HEK293T (cell line): ENCODE measurements at places on chromosomes 2 and 18.

- DNase-seq: no peak
Observed at GRCh38 chr2:66306483-66306882, 128.4 kb upstream of the MEIS1 start.

GRCh38 chr2:164752956-164753355 is 88.7 kb downstream of the COBLL1 start:
- DNase-seq: no peak

- no peak for DNase-seq
Observed at GRCh38 chr2:174591740-174592139, 5.9 kb downstream of the WIPF1 start.

DNA sequence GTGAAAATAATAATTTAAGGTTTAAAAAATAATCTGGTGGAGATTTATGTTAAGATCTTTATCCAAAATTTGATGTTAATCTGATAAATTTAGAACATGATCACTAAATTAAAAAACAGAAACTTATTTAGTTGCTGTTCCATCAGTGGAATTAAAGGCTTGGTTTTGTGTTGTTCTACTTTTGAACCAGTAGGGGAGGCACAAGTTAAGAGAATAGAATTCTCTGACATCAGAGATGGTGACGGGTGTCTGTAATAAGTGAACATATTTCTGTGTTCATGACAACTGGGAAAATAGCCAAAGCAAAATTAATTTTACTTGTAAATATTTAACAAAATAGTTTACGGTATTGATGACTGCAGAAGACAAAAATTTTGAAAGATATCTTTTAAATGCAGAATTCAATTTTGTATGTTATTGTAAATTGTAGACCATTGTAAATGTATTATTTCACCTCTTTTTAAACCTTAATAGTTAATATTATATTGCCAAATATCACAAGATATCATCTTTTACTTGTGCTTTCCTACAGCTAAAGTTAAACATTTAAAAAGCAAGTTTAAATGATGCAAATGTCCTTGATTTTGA is 106.0 kb downstream of the UBR3 start:
- DNase-seq: peak; percentile 31

- no peak for DNase-seq
Observed at GRCh38 chr2:231988179-231988866, 26.8 kb downstream of the DIS3L2 start.

GRCh38 chr18:55185391-55185790 is 226.1 kb upstream of the CCDC68 start:
- DNase-seq: no peak

DNA sequence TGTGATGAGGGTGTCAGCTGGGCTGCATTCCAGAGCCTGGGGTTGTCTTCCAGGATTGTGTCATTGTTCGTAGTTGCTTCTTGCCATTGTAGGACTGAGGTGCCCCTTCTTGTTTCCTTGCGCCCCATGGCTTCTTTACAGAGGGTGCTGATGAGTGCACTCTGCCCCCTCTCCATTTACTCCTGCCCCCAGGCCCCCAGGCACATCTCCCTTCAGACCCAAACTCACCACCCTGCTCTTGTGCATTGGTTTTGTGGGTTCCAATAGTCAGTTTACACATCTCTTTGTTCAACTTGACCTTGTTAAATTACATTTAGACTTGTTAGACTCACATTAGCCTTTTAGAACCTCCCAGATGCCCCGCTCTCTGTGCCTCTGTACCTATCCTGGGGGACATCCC is 33.1 kb downstream of the HJURP start:
- DNase-seq: no peak

- DNase-seq: no peak
Observed at GRCh38 chr2:20186078-20186854, 38.7 kb downstream of the SDC1 start.

DNA sequence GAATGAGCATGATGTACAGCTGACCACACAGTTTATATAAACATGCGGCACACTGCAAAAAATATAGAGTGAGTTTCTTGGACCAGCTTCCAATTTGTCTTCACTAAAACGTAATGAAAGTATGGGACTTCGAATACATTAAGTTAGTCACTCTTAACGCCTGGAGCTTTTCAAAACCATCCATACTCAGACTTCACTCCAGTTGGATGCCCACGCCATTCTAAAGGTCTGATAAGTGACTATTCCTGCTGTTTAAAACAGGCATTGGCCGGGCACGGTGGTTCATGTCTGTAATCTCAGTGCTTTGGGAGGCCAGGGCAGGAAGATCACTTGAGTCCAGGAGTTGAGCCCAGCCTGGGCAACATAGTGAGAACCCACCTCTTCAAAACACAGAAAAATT is 84.6 kb downstream of the MYL12B start:
- no peak for DNase-seq

GRCh38 chr2:169732583-169733358 is 861 bp upstream of the KLHL23 start:
- no peak for DNase-seq

- DNase-seq: no peak
Observed at GRCh38 chr18:32152705-32153448, 37.0 kb upstream of the MEP1B start.

GRCh38 chr2:64383016-64383591 is 70.9 kb upstream of the LGALSL start:
- no peak for DNase-seq

- no peak for DNase-seq
Observed at GRCh38 chr2:46439582-46439981, 39.8 kb upstream of the TMEM247 start.

GRCh38 chr2:86623043-86623493 is 597 bp downstream of the RNF103 start:
- DNase-seq: peak; percentile 33

- no peak for DNase-seq
Observed at GRCh38 chr2:216119986-216120385, 10.8 kb downstream of the XRCC5 start.

GRCh38 chr2:227864161-227864756 is 7.2 kb upstream of the DAW1 start:
- DNase-seq: no peak

DNA sequence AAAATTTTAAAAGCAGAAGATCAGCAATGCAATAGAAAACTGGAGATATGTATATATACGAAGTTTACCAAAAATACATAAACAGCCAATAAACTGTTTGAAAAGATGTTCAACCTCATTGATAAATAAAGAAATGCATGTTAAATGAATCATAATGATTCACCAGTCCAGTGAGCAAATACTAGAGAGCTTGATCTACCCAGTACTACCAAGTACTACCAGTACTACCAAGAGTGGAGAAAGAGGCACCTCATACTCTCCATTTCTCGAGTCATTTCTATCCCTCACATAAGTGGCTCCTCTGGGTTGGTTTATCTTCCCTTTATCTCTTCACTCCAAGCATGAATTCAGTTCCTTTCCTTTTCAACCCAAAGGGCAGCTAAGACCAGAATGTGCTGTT is 138.9 kb downstream of the MREG start:
- no peak for DNase-seq

- DNase-seq: no peak
Observed at GRCh38 chr2:64222351-64222750, 78.1 kb upstream of the PELI1 start.

- DNase-seq: no peak
Observed at GRCh38 chr18:48607056-48607984, 68.5 kb downstream of the CTIF start.

DNA sequence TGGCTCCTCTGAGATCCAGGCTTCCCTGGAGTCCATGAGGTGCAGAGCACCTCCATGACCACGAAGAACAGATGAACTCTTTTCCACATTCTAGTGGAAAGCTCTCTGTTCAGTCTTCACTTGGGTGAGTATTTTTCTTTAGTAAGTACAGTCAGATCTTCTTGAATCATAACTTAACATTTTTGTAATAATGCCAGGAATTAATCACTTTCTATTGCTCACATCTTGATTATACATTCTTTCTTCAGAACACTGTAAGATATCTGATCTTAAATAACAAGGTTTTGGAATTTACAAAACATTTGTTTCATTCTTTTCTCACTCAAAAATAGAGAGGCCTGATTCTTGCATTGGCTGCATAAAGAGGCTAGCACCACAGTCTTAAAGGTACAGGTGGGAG is 45.4 kb upstream of the RND3 start:
- no peak for DNase-seq

- no peak for DNase-seq
Observed at GRCh38 chr2:226970362-226970761, 134.5 kb downstream of the RHBDD1 start.

DNA sequence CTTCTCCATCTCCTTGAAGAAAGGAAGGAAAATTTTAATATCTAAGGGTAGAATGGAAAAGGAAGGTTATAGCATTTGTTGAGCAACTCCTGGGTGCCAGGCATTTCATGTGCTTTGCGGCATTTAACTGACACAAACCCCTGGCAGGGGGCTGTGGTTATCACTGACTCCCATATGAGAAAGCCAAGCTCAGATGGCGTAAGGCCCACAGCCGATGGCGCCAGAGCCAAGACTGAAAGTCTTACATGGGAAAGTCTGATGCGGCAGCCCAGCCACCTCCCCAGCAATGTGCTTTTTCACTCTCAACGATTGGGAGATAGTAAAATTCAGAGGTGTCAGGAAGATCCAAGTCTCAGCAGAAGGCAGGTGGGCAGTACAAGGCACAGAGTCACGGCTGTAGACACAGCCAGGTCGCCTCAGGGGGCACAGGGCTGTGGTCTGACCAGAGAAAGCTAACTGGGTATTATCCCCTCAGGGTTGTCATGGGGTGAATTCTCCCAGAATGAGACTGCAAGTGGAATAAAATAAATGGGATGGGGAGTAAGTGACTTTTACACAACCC is 324.2 kb upstream of the NCKAP5 start:
- DNase-seq: no peak

- DNase-seq: peak; percentile 85
Observed at GRCh38 chr2:104853534-104854497, at the start of gene POU3F3. Gene POU3F3, plus strand, starts transcription at chr2:104854115. Its CDS starts 1,396 bp downstream, at chr2:104855511.

- no peak for DNase-seq
Observed at GRCh38 chr18:7711495-7711894, 144.4 kb downstream of the PTPRM start.

- no peak for DNase-seq
Observed at GRCh38 chr2:168159754-168160585, 87.4 kb downstream of the STK39 start.

GRCh38 chr2:127515383-127515915 is 10.8 kb downstream of the IWS1 start:
- DNase-seq: no peak

DNA sequence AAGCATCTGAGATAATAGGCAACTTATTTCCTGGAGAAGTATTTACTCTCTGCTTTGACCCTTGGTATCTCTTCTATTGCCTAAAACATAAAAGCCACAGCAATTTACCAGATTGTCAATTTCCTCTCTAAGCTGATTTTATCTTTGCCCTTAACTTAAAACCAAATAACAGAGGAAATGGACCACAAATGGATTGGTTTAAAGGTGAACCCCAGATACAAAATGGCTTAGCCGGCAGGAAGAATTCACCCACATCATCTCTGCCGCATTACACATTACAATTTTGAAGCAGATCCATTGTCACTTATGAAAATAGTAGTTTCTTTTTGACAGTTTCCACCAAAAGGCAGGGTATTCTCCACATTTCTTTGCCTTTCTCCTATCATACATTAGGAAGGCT is 585.8 kb upstream of the CHAC2 start:
- no peak for DNase-seq

DNA sequence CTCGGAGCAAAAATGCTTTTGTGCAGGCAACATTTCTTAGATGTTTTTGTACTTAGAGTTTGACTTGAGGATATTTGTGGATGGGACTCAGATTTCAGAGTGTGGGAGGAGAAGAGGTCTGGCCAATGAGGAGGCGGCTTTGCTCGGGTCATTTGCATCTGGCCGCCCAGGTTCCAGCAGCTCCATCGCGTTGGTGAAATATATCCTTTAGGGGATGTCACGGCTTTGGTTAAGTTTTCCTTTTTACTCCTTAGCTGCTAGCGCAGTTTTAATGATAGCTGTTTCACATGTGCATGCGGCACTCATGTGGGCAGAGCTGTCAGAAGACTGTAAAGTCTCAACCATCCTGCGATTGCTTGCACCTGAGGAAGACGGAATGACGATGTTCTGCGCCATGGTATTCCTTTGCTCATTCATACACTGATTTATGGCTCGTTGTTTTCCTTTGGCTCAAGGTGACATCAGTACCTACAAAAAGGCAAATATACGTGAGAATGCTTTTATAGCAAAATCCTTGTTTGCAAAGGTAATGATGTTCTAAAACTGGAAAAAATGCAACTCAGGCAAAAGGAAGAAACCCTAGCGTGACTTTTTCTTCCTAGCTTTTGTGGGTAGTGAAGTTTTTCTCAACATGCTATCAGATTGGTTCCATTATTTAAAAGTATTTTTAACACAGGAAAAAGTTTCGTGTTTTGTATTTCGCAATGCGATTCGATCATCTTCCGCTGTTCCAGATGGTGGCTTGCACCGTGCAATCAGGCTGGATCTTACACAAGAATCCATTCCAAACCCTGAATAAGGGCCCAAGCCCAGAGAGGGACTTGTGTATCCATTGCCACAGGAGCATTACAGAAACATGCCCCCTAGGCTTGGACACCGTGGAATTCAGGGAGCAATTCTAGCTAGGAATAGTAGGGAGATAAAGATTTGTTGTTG is 70.5 kb upstream of the ZNF516 start:
- peak; percentile 68 for DNase-seq

DNA sequence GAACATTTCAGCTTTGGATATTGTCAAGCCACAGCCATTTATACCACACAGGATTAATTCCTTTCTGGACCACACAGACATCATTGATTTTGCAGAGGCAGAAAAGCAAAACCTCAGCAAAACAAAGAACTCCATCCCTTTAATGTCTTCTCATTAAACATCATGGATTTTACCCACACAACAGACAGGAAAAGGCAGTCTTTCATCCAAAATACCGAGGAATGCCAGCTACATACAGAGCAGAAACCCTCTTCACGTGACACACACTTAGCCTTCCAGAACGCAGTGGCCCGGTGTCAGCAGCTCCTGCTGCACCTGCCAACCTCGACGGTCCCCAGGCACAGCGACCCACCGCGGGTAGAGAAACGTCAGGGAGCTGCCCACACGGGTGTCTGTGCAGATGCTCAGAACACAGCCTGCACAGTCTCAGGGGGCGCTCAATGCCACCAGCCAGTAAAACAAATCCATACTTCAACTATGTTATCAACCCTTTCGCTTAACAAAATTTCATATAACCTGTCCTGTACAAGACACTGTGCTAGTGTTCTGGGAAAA is 304.5 kb downstream of the EIPR1 start:
- DNase-seq: no peak
